ENCODE measurements at places on chromosomes 5 and 9. TPM values are rescaled to one million over a fixed set of nuclear protein-coding genes. Genes with fewer than 3 reads are reported as not detected.

Gene FOXD4
- total RNA-seq, result 0.27 TPM

- no peak overlapping the region for H3K4me3 ChIP-seq
- DNase-seq, result no peak
- H3K4me1 ChIP-seq, result no peaks in the 10 kb centered on the region
- H3K36me3 ChIP-seq, result peaks cover 12% of the 10 kb centered on the region
- H3K27ac ChIP-seq, result no peak overlapping the region
- H3K27me3 ChIP-seq, result no peaks in the 10 kb centered on the region
These were observed 136.7 kb downstream of the CPLANE1 start for GRCh38 chr5:37112383-37112991.

Gene AGXT2
- not detected for total RNA-seq

GRCh38 chr5:135839566-135839965 lies 5.1 kb downstream of the SLC25A48 start:
- no peak overlapping the region for H3K4me3 ChIP-seq
- no peaks in the 10 kb centered on the region for H3K4me1 ChIP-seq
- DNase-seq, result no peak
- H3K27me3 ChIP-seq, result no peaks in the 10 kb centered on the region
- H3K36me3 ChIP-seq, result no peaks in the 10 kb centered on the region

GRCh38 chr5:34926318-34926888 lies 3.0 kb upstream of the DNAJC21 start:
- no peak for DNase-seq
- H3K36me3 ChIP-seq, result no peaks in the 10 kb centered on the region
- peaks cover 4% of the 10 kb centered on the region for H3K4me1 ChIP-seq
- no peaks in the 10 kb centered on the region for H3K27me3 ChIP-seq
